ENCODE measurements at places on chromosomes 7 and 10. TPM values are rescaled to one million over a fixed set of nuclear protein-coding genes. Genes with fewer than 3 reads are reported as not detected.

The ENO4 gene
- total RNA-seq, result not detected

The ANXA7 gene
- total RNA-seq, result 120 TPM

The CPXM2 gene
- not detected for total RNA-seq

The CHCHD3 gene
- total RNA-seq, result 86.1 TPM

The PRPS1L1 gene
- total RNA-seq, result not detected

The LHPP gene
- 8.2 TPM for total RNA-seq

The ACSM6 gene
- total RNA-seq, result not detected

The CTNNA3 gene
- not detected for total RNA-seq

GRCh38 chr7:40749877-40750276 lies 615.1 kb downstream of the SUGCT start:
- H3K4me1 ChIP-seq, result no peaks in the 10 kb centered on the region
- H3K27ac ChIP-seq, result no peak overlapping the region
- H3K4me3 ChIP-seq, result no peak overlapping the region
- no peaks in the 10 kb centered on the region for H3K36me3 ChIP-seq

DNA sequence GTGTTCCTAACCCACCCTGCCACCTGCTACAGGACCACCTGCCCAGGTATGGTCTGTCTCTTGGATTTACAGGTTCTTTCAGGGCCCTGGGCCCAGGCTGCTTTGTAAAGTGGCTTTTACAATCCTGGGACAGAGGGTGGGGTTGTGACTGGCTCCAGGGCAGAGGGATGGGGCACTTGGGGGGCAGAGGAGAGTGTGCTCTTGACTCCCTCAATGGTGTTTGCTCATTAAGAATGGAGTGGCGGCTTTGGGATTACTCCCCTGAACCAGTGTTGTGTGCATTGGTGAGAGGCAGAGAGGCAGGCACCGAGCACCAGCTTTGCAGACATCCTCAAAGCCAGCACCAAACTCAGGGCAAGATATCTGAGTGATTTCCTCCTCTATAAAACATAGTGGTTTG lies 43.5 kb downstream of the VWA2 start:
- H3K36me3 ChIP-seq, result no peaks in the 10 kb centered on the region
- H3K27me3 ChIP-seq, result no peaks in the 10 kb centered on the region
- no peak for DNase-seq

- no peaks in the 10 kb centered on the region for H3K27me3 ChIP-seq
- no peak for DNase-seq
- H3K36me3 ChIP-seq, result peaks cover 7% of the 10 kb centered on the region
- H3K4me3 ChIP-seq, result peak overlapping the region; percentile 92
- peaks cover 30% of the 10 kb centered on the region for H3K4me1 ChIP-seq
- peak overlapping the region; percentile 94 for H3K27ac ChIP-seq
Measured at GRCh38 chr7:112940314-112940732, 146.3 kb downstream of the GPR85 start.

DNA sequence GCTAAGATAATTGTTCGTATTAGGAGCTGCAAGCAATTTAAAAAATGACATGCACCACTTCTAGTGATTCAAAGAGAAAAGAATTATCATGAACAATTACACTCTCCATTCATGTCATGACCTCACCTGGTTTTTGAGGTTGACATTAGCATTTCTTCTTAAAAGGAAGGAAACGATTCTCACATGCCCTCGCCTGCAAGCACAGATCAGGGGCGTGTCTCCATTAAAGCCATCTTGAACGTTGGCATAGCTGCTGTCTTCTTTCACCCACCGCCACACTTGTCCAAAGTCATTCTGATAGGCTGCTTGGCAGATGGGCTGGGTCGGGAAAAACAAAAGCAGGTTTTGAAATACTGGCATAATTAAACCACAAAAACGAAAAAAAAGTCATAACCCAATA lies 19.9 kb downstream of the ANKRD22 start:
- H3K36me3 ChIP-seq, result peaks cover 3% of the 10 kb centered on the region
- no peak overlapping the region for H3K4me3 ChIP-seq
- peak; percentile 25 for DNase-seq
- H3K27ac ChIP-seq, result no peak overlapping the region

DNA sequence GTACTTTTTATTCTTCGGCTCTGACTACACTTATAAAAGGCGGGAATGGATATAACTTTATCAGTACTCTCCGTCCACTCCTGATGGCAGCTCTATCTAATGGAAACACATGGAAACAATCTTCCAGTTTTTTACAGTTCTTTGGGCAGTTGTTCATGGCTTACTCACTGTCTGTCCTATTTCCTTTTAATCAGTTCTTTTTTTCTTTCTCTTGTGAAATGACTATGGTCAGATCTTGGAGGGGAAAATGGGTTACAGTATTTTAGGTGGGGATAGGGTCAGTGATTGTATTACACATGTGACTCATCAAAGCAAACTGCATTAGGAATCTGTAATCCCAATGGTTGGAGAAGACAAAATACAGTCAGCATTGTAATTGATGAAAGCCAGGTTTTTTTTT lies 112.4 kb downstream of the BICC1 start:
- no peaks in the 10 kb centered on the region for H3K4me1 ChIP-seq
- no peaks in the 10 kb centered on the region for H3K36me3 ChIP-seq
- no peaks in the 10 kb centered on the region for H3K27me3 ChIP-seq
- DNase-seq, result no peak
- no peak overlapping the region for H3K27ac ChIP-seq

DNA sequence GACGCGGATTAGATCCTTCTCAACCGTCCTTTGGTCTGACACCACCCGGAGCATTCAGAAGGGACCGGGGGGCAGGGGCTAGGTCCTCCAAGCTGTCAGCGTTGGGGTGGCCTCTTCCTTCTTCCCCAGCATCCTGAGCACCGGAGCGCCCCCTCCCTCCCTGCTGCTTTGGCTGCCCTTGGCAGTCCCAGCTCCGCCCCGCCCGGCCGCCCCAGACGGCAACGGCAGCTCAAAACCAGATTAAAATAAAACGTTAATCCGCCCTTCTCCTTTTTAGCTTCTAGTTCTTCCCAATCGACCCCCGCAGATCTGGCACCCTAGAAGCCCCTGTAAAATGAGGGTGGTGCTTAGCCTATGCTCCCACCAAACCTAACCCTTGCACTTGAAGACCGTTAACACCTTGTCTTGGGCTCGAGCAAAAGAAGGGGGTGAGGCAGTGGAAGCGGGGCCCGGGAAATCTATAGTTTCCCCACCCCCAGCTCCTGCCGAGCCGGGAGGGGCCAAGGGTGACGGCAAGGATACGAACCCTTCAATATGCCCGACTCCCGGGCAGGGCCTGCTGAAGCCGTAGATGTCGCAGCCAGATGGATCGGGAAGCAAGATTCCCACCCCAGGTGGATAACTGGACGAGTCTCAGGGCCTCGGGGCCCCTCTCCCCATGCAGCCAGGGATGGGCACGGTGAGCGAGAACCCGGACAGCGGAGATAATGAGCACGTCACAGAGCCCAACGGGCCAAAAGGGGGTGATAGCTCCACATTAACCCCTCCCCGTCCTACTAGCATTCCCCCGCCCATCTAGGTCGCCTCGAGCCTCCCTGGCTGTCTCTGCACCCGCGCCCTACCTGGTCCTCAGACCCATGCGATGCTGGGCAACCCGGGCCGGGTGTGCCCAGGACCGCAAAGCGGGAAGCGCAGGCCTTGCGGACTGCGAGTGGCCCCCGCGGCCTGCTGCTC lies 169.7 kb downstream of the NRF1 start:
- H3K4me1 ChIP-seq, result peaks cover 37% of the 10 kb centered on the region
- no peak for DNase-seq
- no peak overlapping the region for H3K27ac ChIP-seq

DNA sequence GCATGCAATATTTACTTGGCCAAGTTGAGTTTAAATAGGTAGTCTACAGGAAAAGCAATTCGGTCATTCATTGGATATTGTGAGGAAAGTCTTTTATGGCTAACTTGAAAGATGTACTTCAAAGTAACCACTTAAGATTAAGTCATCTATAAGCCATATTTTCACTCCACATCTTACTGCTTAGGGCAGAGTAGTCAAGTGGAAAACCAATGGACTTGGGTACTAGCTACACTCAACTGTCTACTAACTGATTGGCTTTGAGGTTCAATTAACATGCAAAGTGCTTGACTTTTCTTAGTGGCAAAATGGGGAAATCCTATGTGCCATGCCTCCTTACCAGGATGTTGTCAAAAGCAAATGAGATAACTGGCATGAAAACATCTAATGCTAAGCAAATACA lies 51.0 kb downstream of the CAV1 start:
- H3K27me3 ChIP-seq, result peaks cover 5% of the 10 kb centered on the region
- H3K27ac ChIP-seq, result no peak overlapping the region
- H3K4me1 ChIP-seq, result peaks cover 25% of the 10 kb centered on the region
- no peaks in the 10 kb centered on the region for H3K36me3 ChIP-seq
- DNase-seq, result no peak

- H3K27ac ChIP-seq, result no peak overlapping the region
- no peak for DNase-seq
- H3K4me3 ChIP-seq, result no peak overlapping the region
- H3K4me1 ChIP-seq, result no peaks in the 10 kb centered on the region
- H3K27me3 ChIP-seq, result peaks cover 5% of the 10 kb centered on the region
- H3K36me3 ChIP-seq, result no peaks in the 10 kb centered on the region
Measured at GRCh38 chr10:113479346-113480080, 73.3 kb upstream of the HABP2 start.

- no peaks in the 10 kb centered on the region for H3K27me3 ChIP-seq
- H3K27ac ChIP-seq, result no peak overlapping the region
- no peak for DNase-seq
- H3K36me3 ChIP-seq, result no peaks in the 10 kb centered on the region
- no peak overlapping the region for H3K4me3 ChIP-seq
- H3K4me1 ChIP-seq, result no peaks in the 10 kb centered on the region
Measured at GRCh38 chr7:20435305-20435704, 104.6 kb downstream of the ITGB8 start.

GRCh38 chr7:51139796-51140195 lies 176.8 kb downstream of the COBL start:
- no peak for DNase-seq
- peaks cover 1% of the 10 kb centered on the region for H3K4me1 ChIP-seq
- H3K36me3 ChIP-seq, result no peaks in the 10 kb centered on the region
- H3K27me3 ChIP-seq, result no peaks in the 10 kb centered on the region
- H3K27ac ChIP-seq, result no peak overlapping the region
- no peak overlapping the region for H3K4me3 ChIP-seq

DNA sequence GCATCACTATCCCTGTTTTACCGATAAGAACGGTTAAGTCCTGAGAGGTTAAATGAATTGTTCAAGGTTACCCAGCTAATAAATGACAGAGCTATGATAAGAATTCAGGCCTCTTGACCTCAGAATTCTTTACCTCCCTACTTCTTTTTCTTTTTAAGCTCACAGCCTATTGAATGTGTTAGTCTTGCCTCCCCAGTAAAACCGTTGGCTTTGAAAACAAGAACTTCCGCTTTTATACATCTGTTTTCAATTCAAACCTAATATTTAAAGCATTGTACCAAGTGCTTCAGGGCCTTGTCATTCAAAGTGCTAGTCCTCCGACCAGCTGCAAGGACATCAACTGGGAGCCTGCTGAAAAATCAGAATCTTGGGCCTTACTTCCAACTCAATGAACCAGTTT lies 15.6 kb downstream of the SEC31B start:
- peaks cover 47% of the 10 kb centered on the region for H3K36me3 ChIP-seq
- H3K27ac ChIP-seq, result no peak overlapping the region

DNA sequence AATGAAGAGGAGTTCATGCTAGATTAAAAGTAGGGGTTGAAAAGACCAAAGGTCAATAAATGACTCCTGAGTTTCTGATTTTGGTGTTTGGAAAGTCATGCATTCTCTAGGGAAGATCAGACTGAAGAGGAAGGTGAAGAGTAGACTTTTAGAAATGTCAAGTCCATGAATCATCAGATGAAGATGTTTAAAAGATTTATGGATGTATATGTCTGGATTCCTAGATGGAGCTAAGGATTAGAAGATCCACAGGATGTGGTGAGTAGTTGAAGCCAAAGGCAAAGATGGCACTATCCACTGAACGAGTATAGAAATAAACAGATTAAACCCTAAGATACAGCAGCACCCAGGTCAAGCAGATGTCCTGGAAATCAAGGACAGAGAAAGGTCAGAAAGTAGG lies 298.5 kb downstream of the GPAM start:
- H3K27me3 ChIP-seq, result peaks cover 7% of the 10 kb centered on the region
- no peaks in the 10 kb centered on the region for H3K36me3 ChIP-seq
- H3K27ac ChIP-seq, result no peak overlapping the region
- H3K4me1 ChIP-seq, result no peaks in the 10 kb centered on the region

- H3K27ac ChIP-seq, result no peak overlapping the region
- H3K4me1 ChIP-seq, result no peaks in the 10 kb centered on the region
Measured at GRCh38 chr7:235576-236395, 43.4 kb downstream of the FAM20C start.

- peaks cover 9% of the 10 kb centered on the region for H3K27me3 ChIP-seq
- no peak overlapping the region for H3K27ac ChIP-seq
Measured at GRCh38 chr7:90188281-90188680, 23.3 kb upstream of the STEAP2 start.

GRCh38 chr10:78407009-78407711 lies 373.5 kb downstream of the RPS24 start:
- H3K27me3 ChIP-seq, result peaks cover 19% of the 10 kb centered on the region
- H3K36me3 ChIP-seq, result no peaks in the 10 kb centered on the region
- H3K4me3 ChIP-seq, result peak overlapping the region; percentile 72
- H3K27ac ChIP-seq, result no peak overlapping the region

DNA sequence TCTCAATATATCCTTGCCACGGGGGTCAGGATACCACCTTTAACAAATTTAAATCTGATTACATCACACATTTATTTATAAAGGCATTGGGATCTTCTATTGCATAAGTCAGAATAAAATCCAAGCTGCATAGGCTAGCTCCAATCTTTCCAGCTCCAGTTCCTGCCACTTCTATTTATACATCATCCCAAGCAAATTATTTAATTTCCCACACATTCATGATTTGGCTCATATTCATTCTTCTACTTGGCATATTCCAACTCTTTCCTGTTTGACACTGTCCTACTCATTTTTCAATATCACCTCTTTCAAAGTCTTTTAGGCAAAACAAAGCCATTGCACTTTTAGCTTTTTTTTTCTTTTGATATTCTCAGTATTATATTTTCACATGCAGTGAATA lies 579.0 kb upstream of the FZD8 start:
- no peak overlapping the region for H3K27ac ChIP-seq
- DNase-seq, result no peak
- no peaks in the 10 kb centered on the region for H3K4me1 ChIP-seq
- no peaks in the 10 kb centered on the region for H3K36me3 ChIP-seq

GRCh38 chr10:130773941-130774340 lies 537.6 kb downstream of the TCERG1L start:
- no peak overlapping the region for H3K4me3 ChIP-seq
- H3K36me3 ChIP-seq, result no peaks in the 10 kb centered on the region
- no peak overlapping the region for H3K27ac ChIP-seq
- peaks cover 4% of the 10 kb centered on the region for H3K27me3 ChIP-seq
- no peaks in the 10 kb centered on the region for H3K4me1 ChIP-seq

- peaks cover 4% of the 10 kb centered on the region for H3K36me3 ChIP-seq
- H3K4me1 ChIP-seq, result no peaks in the 10 kb centered on the region
- H3K4me3 ChIP-seq, result no peak overlapping the region
Measured at GRCh38 chr10:8172604-8173003, 118.1 kb downstream of the GATA3 start.

- H3K4me3 ChIP-seq, result no peak overlapping the region
- no peak for DNase-seq
- H3K27me3 ChIP-seq, result no peaks in the 10 kb centered on the region
- peaks cover 3% of the 10 kb centered on the region for H3K4me1 ChIP-seq
Measured at GRCh38 chr10:69446229-69446628, 5.0 kb upstream of the TSPAN15 start.
